Lower leg skin (tissue), 4 donors: ENCODE measurements at places on chromosomes 7 and 10.

DNA sequence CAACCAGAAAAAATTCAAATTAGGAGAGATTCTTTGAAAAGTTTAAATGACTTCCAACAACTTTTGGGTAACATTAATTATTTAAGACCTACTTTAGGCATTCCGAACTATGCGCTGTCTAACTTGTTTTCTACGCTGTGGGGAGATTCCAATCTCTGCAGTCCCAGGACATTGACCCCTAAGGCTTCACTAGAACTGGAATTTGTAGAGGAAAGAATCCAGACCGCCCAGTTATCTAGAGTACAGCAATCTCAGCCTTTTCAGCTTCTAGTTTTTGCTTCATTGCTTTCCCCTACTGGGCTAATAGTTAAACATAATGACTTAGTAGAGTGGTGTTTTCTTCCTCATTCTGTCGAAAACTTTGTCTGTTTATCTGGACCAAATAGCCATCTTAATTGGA lies 14.9 kb upstream of the DDC start:
- DNase-seq: no peak

- DNase-seq: no peak
Measured at GRCh38 chr10:73413108-73413527, 740 bp downstream of the ANXA7 start.

DNA sequence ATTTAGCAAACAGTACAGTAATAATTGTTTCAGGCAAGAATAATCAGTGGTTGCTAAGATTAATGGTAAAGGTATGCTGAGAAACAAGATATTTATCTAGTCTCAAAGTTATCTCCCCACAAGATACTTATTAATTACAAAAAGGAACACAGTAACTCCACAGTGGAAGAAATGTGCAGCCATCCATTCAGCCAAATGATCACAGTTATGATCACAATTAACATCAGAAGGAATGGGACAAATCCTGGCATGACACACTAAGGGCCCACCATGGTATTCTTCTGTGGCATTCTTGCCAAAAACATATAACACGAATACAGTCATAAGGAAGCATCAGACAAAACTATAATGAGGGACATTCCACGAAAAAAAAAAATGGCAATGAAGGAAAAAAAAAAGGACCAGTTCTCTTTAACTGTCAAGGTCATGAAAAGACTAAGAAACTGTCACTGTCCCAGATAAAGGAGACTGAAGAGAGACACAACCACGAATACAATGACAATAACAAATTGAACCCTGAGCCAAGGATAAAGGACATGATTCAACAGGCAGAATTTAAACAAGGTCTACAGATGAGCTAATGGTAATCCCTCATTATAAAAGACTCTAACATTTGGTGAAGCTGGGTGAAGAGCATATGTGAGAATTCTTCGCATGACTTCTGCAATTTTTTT lies 20.9 kb downstream of the NUDCD3 start:
- DNase-seq: no peak

DNA sequence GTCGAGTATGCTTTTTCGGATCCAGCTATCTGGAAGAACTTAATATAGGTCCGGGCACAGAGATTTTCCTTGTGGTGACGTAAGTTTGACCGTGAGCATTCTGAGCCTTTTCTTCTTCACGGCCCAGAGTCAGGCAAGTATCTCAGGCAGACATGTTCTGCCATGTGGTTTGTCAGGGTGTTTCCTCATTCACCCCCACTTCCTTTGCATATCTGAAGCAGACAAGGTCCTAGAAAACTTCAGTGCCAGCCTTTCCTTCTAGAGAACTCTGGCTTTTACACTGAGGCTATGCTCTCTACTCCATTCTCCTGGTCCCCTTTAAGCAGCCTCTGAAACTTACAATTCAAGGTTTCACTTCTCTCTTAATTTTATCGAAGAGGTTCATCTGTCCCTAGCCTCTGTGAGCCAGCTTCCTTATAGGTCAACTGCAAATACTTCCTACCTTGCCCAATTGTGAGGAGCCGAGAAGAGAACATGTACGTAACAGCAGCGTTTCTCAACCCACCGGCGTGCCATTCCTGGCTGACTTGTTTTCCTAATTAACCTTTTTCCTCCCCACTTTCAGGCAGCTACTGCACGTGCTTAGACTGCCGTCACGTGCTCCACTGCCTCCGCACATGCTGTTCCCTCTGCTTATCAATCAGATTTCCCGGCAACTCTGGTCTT lies 47.3 kb downstream of the CDCA7L start:
- no peak for DNase-seq

- DNase-seq: no peak
Measured at GRCh38 chr7:137985253-137985896, 16.5 kb downstream of the CREB3L2 start.

DNA sequence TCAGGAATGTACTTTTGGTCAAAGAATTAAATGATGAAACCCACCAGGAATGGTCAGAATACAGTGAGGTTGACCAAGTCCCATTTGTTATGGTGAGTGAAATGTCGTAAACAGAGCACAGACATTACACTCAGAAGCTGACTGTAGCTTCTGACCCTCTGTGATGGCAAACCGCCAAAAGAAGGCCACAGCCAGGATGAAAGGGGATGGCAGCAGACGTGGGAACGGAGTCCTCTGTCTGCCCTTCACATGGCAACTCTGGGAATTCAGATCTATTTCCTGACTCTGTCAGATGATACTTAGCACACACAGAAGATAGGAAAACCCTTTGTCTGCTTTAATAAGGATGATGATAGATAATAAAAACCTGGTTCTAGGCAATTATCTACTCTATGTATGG lies 757.1 kb downstream of the SORCS3 start:
- DNase-seq: no peak

GRCh38 chr7:81811956-81812865 lies 42.4 kb upstream of the HGF start:
- DNase-seq: no peak

- no peak for DNase-seq
Measured at GRCh38 chr10:32377458-32378259, 30.7 kb upstream of the EPC1 start.

DNA sequence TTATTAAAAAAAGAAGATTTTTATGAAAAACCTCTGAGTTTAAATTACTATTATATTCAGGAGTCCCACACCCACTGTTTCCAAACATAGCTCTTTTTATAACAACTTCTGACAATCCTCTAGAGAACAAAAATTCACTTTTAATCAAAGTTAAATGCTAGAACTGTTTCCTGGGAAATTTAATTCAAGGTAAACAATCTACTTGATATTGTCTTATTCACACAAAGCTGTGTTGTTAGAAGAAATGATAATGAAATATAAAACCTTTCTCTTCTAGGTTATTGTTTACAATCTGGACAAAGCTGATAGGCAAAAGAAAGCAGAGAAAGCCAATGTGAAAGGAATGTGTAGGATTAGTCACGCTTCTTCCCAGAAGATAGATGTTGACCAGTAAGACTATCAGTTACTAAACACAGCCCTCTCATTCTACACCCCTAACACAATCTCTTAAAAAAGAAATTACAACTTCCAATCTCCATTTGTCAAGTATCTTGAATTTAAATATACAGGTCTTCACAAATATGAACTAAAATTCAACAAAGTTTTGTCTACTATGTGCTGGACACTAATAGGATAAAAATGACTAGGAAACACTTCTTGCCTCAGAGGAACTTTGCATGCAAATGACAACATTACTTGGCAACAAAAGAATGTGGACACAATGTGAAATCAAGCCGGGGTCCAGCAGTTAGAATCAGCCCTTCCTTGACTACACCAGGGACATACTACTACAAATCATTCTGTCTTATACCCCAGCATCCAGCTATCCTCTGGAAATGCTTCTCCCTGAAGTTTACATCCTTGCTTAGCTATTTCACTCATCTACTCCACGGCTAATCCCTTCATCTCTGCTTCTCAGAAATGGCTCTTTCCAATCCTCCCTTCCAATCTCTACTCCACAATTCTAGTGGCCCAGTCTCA lies 123.7 kb downstream of the IMMP2L start:
- no peak for DNase-seq

DNA sequence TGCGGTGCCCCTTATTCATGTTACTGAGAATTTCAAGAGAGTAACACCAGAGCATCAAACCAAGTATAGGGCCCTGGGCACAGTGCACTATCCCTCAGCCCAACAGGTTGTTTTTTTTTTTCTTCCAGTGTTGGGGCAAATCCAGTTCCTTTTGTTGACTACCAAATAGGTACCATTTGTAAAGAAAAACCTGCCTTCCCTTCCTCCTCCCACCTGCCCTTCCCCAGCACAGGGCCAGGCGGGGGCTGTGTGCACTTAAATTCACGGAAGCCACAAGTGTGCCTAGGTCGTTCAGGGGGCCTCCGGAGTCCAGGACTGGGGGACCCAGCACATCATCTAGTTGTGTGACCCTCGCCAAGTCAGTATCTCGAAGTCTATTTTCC lies 595 bp upstream of the SFXN4 start:
- DNase-seq: no peak

DNA sequence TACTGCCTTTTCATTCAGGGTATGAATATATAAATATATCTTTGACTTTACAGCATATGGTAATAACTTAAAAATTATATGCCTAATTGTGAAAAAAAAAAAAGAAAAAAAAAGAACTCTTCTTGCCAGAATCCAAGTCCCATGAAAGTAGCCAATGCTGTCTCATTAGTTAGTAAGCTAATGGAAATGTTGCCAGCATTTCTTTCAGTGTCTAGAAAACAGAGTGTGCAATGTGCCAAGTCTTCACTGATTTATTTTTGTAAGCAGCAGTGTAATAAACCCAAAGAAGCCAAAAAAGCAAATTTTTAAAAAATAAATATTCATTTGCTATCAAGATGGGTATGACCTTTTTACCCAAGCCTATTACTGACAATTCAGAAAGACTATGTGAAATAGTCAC lies 31.1 kb upstream of the LRRN3 start:
- DNase-seq: no peak

DNA sequence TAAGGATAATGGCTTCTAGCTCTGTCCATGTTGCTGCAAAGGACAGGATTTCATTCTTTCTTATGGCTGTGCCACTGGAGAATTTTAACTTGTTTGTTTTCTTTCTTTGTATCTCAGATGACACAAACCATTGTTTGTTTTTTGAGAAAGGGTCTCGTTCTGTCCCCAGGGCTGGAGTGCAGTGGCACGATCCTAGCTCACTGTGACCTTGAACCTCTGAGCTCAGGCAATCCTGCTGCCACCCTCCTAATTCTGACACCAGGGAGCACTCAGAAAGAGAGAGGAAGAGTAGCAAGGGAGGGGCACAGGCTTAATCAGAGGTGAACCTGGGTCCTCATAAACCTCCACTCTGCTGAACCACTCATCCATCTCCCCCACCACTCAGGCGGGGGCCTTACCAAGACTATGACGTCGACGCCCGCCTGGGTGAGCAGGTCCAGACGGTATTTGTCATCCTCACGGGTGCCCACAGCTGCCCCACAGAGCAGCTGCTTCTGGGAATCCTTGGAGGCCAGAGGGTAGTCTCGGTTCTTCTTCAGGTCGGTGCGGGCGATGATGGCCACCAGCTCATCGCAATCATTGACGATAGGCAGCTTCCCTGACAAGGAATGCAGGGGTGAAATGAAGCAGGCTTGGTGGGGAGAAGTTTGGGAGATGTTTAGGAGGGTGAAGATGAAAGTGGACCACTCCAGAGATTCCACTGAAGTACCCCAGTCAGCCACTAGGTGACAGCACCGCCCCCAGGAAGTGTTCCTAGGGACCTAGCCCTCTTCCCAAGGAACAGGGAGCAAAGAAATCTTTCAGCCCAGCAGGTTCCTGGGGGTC lies 11.6 kb downstream of the IMPDH1 start:
- DNase-seq: peak; percentile 91

GRCh38 chr7:31419505-31420055 lies 79.1 kb upstream of the NEUROD6 start:
- DNase-seq: no peak

GRCh38 chr7:27575613-27576012 lies 87.1 kb downstream of the HIBADH start:
- no peak for DNase-seq

- peak; percentile 97 for DNase-seq
Measured at GRCh38 chr7:79452032-79452494, 1.4 kb downstream of the MAGI2 start.

DNA sequence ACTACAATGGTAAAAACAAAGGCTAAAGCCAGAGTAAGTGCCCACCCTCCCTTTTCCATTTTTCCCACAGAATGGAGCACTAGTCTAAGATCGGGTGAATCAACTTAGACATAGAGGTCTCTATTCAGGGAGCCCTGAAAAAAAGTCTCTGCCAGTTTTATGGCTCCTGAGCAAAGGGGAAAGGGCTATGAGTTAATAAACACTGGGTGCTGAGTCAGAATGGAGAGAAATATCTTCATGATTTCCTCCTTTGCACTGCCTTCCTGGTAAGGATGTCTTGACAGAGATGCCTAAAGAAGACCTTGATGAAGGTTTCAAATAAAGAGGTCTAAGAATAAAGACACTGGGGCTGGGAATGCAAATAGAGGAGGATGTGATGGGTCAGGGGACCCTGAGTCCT lies 607.4 kb upstream of the MBL2 start:
- no peak for DNase-seq

DNA sequence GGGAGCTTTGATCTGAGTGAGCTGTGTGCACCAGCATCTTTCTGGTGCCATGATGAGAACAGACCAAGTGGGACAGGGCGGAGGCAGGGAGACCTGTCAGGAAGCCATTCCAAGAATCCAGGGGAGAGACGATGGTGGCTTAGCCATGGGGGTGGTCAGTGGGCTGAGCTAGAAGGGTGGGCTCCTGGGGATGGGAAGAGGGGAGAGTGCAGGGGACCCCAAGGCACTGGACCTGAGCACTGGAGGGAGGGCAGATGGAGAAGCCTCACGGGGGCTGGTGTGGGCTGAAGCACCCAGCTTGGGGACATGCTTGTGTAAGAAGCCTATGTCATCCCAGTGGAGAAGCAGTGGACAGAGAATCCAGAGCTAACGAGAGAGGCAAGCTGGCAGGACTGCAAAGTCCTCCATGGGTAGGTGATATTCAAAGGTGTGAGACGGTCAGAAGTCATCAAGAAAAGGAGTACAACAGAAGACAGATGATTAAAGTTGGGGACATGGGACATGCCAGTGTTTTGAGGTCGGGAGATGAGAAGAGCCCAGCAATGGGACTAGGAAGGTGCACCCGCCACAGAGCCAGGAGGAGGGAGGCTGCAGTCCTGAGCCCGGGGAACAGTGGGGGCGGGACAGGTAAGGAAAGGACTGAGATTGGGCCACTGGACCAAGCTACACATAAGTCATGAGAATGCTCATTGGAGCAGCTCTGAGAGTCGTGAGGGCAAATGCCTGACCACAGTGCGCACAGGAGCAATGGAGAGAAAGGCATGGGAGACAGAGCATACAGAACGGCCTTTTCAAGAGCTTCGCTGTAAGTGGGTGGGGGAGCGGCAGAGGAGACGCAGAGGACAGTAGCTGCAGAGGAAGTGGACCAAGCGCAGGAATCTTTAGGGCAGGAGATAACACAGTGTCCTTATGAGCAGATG lies 72.0 kb downstream of the GRID1 start:
- DNase-seq: peak; percentile 61

DNA sequence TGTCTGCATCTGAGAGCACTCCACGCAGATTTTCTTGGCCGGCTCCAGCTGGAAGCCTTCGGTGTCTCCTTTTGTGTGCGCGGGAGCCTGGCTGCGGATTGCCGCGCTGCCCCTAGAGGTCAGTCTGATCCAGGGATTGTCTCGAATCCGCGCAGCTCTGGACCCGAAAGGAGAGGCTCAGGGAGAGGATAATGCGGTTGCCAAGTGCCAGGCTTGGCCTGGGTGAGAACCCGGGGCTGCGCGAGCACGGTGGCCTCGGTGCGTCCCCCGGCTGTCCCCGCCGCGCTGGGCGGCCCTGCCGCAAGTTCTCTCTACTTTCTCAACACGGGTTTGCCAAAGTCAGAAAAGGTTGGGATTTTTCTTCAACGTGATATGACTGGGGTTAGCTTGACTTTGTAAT lies 140.9 kb downstream of the ADCYAP1R1 start:
- DNase-seq: no peak
